ENCODE measurements at places on chromosomes 7 and 10. TPM values are rescaled to one million over a fixed set of nuclear protein-coding genes. Genes with fewer than 3 reads are reported as not detected.

Gene EGFR
- 97.1 TPM for total RNA-seq

Gene MSMB
- not detected for total RNA-seq

Gene FBH1
- total RNA-seq: 110 TPM

Gene ZNF33B
- total RNA-seq: 13.2 TPM

Gene AHR
- total RNA-seq: 214 TPM

DNA sequence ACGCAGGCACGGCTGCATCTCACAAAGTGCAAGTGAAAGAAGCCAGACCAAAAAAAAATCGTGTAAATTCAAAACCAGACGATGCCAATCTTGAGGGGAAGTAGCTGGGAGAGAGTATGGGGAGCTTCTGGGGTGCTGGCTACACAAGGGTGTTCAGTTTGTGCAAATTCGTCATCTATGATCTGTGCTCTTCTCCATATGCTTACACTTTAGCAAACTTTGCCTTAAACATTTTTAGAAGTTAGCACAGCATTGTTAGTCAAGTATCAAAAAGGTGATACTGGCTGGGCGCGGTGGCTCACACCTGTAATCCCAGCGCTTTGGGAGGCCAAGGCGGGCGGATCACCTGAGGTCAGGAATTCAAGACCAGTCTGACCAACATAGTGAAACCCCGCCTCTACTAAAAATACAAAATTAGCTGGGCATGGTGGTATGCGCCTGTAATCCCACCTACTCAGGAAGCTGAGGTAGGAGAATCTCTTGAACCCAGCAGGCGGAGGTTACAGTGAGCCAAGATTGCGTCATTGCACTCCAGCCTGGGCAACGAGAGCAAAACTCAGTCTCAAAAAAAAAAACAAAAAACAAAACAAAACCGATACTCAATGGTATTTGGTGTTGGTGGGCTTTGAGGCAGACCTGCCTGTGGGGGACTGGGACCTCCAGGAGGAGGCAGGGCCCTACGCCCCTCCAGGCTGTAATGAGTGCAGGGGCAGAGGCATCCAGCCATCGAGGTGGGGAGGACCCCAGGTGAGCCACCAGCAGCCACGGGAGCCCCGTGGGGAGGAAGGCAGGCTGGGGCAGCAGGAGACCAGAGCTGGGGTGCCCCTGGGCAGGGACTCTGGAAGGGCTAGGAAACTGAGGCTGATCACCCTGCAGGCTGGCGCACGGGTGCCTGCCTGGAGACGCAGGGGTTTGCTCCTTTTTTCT, 150.0 kb downstream of the PRKAG2 start:
- no peak for DNase-seq

DNA sequence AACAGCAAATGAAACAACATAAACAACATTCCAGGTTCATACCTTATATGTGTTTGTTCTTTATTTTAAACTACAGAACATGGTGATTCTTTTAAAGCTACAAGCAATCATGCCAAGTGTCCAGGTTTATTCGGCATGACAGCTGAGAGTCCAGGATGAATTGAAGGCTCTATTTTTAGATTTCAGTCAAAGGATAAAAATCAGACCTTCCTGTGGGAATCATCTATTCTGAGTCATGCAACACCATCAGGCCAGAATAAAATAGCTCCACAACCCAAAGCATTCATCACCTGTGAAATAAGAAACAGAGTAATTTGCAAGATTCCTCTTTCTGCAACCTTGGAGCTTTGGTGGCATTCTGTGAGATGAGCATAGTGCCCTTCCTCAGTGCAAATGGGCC, 292.4 kb upstream of the MYO3A start:
- no peak for DNase-seq

DNA sequence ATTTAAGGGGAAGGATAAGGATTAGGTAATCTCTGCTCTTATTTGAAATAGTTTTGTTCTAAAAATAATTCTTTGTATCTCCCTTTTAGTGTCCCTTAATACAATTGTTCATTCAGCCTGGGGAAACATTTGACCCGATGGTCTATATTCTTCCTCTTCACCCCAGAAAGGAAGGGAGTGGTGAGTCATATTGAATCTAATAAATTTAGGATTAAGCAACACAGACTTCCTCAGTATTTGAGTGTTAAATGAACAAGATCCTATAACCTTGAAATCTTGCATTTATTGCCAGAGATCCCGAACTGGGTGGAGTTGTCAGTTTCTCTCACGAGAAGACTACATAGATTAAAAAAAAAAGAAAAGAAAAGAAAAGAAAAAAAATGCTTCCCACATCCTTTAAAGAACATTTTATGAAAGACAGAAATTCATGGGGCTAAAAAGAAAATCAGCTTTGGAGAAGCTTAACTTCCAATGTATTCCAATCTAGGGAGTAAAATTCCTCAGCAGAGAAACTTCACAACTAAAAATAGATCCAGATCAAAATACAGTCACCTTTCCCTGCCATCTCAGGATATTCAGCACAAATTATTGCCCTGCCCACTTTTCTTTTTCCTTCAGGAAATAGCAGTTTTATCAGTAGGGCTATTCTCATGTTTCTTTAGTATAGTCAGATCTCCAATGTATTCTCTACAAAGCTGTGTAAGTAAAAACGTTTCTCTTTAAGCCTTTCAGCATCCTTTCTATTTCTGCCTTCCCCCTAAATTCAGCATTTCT, 82.2 kb downstream of the SEMA3D start:
- DNase-seq: peak; percentile 2

- DNase-seq: no peak
These were observed 203.6 kb downstream of the MACC1 start for GRCh38 chr7:20013536-20013935.

DNA sequence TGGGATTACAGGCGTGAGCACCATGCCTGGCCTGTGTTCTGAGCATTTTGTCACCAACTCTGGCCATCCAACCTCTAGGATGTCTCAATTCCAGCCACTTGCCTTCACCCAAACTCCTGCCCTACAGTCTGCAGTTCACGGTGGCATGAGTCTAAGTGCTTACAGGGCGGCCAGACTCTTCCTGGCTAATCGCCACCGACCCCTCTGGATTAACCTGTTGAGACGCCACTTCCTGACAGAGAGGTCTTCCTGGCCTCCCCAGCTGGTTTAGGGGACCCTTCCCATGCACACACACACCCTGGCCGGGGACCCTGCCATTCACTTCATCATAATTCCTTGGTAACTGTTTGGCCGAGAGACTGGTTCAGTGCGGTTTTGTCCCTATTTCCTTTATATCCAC, 211.5 kb upstream of the SH2B2 start:
- no peak for DNase-seq

GRCh38 chr10:125792342-125793300, 17.0 kb upstream of the MMP21 start:
- no peak for DNase-seq

GRCh38 chr7:100221231-100221718, 1.5 kb downstream of the PVRIG start:
- no peak for DNase-seq

DNA sequence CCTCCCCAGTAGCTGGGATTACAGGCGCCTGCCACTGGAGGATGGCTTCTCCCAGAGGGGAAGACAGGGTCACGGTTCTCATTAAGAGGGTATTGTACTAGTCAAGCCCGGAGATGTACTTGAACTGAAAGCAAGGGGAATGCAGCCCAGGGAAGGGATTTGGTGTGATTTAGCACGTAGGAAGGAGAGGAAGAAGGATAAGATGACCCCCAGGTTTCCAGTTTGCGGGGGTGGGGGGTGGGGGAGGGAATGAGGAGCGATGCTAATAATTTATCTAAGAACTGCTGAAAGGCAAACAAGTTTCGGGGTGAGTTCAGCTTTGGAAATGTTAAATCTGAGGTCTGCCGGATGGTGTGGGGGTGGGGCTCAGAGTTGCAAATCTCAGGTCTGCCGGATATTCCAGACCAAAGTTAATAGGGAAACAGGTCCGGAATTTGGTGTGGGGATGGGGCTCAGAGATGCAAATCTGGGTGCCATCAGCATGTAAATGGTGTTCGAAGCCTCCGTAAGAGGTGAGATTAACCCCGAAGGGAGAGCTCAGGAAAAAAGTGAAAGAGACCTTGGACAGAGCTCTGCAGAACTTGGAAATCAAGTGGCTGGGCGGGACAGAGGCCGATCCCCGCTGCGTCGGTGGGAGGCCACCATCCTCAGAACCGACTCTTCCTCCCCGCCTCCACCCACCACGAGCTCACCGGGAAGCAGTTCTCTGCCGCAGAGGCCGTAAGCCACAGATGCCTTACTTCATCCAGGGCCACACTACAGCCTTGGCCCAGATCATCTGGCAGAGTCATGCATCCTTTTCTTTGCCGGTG, 1.6 kb upstream of the SEPHS1 start:
- peak; percentile 51 for DNase-seq

GRCh38 chr7:131497454-131497853, 59.0 kb downstream of the PODXL start:
- DNase-seq: no peak

GRCh38 chr7:129862682-129863081, 90.1 kb downstream of the UBE2H start:
- DNase-seq: peak; percentile 74

DNA sequence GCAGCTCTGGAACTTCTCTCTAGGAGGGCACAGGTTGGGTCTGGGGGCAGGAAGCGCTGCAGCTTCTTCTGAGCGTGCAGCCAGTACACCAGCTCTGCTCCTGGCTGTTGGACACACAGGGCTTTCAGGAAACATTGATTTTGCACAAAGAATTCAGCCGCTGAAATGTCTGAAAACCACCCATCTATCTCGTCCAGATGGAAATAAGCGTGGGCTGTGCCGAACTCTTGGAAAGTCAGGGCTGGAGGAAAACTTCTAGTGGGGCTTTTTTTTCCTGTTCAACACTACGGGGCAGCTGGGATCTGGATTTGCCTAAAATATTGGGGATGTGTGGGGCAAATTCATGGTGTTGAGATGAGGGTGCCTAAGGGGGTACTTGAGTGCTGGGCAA, 31.2 kb downstream of the PALD1 start:
- no peak for DNase-seq

DNA sequence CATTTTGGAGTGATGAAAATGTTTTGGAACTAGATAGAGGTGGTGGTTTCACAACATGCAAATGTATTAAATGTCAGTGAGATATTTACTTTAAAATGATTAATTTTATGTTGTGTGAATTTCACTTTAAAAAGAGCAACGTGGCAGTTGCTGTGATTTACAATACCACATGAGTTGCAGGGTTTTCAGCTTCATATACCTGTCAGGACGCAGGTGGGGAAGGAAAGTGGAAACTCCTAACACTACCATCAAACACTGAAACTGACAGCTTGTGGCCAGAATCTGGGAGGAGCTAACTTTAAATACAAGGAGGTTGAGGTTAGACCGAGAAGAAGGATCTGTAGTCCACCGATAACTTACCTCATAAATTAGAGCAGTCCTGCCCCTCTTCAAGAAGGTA, 168.9 kb upstream of the TMEM72 start:
- DNase-seq: no peak

DNA sequence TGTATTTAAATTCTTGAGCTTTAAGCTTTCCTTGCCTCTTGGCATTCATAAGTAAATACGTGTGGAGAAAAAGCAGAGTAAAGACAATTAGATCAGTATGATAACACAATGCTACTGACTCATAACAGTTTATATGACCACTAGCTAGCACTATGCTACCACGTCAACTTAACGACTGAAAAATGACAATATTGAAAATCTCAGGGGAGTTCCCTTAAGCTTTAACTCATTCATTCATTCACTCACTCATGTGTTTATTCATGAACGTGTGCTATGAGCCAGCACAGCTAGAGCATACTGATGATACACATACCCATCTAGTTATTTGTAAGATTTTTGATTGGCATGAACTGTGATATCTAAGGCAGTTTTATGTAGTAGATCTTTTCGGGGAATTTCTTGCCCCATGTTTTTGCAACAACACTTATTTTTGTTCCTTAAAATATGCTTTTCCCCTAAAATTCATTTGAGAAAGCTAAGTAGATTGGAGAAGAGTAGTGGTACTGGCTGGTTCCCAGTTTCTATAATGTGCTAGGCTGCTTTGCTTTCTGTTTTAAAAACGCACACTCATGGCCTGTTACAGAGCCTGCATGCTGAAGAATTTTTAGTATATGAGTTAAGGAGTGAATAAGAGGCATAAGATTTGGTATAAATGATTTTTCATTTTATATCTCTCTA, 57.4 kb upstream of the ACBD5 start:
- DNase-seq: no peak

GRCh38 chr10:5404208-5405041, at the start of gene TUBAL3:
Gene TUBAL3, minus strand, starts transcription at chr10:5404828. Its CDS starts 36 bp downstream, at chr10:5404792.
- DNase-seq: no peak

DNA sequence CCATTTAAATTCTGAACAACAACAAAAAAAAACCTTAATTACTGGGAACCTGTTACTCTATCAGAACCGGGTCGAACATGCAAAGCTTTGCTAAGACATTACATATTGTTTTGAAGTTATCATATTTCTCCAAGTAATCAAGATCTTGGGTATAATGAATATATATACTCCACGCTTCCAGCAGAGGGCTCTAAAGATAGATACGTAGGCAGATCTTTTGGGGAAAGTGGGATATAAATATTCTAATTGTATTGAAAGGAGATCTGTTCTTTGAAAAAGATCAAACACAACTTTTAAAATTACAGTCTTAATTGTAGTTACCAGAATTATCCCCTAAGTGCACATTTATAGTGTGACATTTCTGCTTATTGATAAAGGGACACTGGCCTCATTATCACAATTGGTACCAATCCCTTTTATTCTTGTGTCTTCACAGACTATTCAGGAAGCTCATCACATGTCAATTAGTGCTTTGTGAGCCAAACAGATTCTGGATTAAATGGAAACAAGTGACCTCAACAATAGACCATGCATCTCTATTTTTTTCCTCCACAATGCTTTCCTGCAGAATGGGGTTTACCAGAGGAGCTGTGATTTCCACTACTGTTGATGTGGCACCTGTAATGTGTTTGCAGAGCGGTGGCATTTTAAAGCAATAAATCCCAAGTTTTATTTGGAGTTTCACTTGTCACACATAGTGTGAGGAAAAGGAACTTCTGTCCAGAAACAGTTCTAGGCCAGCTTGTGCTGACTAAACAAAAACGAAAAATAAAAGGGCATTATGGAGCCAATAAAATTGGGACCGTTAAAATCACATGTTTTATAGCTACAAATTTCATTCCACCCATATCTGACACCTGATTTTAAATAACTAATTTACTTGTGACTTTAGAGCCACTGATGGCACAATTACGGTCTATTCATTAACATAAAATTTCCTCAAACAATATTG, 122.4 kb downstream of the CTTNBP2 start:
- peak; percentile 42 for DNase-seq

GRCh38 chr7:53661645-53662217, 626.3 kb downstream of the POM121L12 start:
- DNase-seq: no peak

- DNase-seq: peak; percentile 72
These were observed 829.0 kb downstream of the TNS3 start for GRCh38 chr7:46752881-46753366.

DNA sequence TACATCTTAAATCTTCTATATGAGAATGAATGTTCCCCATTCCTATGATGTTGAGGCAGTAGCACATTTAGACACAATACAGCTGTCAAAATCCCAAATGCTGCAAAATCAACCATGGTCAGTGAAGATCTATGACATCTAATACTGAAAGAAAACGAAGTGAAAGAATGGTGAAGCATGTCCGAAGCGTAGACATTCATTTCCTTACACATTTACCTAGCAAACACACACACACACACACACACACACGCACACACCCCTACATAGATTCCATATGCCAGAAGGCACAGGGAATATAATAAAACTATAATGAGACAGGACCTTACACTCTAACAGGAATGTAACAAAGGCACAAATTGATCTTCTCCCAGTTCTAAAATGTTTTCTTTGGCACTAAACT, 32.5 kb downstream of the CCDC6 start:
- DNase-seq: no peak

Measured in renal cortical epithelial cell (primary cell).